ENCODE measurements at places on chromosomes 6 and 20.

DNA sequence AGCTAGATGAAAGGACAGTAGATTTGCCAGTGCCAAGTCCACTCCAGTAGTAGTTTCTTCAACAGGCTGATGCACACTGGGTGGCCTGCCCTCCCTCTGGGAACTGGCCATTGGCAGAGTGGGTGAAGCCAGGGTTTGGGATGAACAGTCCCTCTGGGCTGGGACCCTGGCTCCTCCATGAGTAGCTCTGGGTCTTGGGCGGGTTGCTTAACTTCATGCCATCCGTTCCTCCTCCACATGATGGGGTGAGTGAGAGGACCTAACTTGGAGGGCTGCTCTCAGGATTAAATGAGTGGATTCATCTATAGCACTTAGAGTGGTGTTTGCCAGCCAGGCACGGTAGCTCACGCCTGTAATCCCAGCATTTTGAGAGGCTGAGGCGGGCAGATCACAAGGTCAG lies 47.2 kb downstream of the PLAGL2 start:
- DNase-seq, result no peak

- DNase-seq, result peak; percentile 45
Measured at GRCh38 chr6:11434565-11435326, 102.8 kb upstream of the TMEM170B start.

- peak; percentile 39 for DNase-seq
Measured at GRCh38 chr20:2752567-2753460, 47.6 kb downstream of the CPXM1 start.

GRCh38 chr6:120869397-120869796 lies 464.9 kb downstream of the TBC1D32 start:
- no peak for DNase-seq

DNA sequence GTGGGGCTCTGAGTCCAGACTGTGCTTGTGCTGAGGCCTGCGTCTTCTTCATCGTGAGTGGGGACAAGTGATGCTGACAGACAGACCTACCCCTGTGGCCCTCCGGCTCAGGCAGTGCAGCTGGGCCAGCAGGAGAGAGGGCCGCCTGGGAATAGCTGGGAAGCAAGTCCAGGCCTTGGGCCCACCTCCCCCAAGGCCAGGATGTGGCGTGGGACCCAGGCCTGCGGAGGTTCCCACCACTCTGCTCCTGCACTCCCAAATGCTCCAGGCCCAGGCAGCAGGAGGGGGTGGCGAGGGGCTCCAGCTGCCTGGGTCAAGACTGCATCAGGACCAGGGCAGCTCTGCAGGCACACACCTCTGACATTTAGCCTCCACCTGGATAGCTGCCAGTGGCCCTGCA lies 38.3 kb downstream of the DAAM2 start:
- no peak for DNase-seq

DNA sequence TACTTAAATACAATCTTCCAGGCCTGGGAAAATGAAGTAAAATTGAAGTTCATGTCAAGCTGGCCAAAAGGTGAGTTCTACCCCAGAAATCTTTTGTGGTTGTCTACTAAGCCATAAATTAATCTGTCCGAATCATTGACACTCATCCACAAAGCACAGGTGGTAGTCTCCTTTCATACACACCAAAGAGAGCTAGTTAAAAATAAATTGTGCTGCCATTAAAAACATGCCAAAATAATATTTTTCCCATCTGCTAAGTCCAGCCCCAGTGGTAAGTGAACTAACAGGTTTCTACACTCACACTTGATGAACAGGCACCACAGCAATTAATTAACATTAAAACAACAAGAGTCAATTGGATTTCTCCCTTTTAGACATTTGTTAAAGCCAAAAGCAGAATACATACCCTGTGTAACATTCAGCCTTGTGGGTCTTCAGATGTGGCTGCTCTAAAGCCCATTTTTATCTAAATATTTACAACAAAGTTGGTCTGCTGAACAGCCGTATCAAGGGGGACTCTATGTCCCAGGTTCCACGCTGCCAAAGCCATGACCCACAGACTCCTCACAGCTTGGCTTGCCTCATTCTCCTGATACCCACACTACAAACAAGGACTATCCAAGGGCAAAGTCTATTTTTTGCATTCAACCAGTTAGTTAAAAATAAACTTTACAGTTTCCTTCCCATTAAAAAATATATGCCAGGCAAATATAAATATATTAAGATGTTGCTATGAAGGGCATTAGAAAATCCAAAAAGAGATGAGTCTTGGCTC lies 490.4 kb downstream of the BMP2 start:
- no peak for DNase-seq

DNA sequence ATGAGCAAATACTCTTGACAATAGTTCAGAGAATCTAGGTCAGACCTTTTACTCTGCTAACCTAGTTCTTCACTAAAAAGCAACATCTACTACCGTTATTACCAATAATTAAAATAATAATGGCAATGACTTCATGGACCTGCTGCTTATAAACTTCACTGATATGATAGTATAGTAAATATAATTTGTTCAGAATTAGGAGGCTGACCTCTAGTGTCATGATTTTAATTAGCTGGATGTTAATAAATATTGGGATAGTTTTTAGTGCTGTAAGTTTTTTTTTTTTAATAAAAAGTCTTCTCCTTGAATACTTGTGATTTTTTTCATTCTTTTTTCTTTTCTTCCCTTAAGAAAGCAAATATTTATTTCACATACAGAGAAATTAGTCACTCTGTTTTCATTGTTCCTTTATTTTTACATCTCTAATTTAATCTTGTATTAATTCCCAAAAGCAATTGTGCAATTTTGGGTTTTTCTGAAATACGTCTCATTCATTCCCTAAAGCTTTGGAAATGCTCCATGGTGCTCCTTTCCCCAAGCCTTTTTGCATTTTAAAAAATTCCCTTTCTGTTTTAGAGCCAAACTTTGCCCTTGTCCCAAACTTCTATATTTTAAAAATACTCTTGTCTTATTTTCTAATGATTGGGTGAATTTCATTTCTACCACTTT lies 46.6 kb upstream of the UST start:
- no peak for DNase-seq

GRCh38 chr20:46674253-46675083 lies 14.8 kb downstream of the TP53RK start:
- no peak for DNase-seq
